ENCODE measurements at places on chromosomes 4 and X. TPM values are rescaled to one million over a fixed set of nuclear protein-coding genes. Genes with fewer than 3 reads are reported as not detected.

- DNase-seq: no peak
These were observed 1.5 kb downstream of the KLF8 start for GRCh38 chrX:56233682-56234081.

POF1B gene
- 0.21 TPM for total RNA-seq

GRCh38 chrX:93264261-93265002 is 408.9 kb downstream of the NAP1L3 start:
- no peak for DNase-seq

NEUROG2 gene
- 0.69 TPM for total RNA-seq

- DNase-seq: no peak
These were observed 5.7 kb downstream of the TRPC5OS start for GRCh38 chrX:111881715-111882114.

DNA sequence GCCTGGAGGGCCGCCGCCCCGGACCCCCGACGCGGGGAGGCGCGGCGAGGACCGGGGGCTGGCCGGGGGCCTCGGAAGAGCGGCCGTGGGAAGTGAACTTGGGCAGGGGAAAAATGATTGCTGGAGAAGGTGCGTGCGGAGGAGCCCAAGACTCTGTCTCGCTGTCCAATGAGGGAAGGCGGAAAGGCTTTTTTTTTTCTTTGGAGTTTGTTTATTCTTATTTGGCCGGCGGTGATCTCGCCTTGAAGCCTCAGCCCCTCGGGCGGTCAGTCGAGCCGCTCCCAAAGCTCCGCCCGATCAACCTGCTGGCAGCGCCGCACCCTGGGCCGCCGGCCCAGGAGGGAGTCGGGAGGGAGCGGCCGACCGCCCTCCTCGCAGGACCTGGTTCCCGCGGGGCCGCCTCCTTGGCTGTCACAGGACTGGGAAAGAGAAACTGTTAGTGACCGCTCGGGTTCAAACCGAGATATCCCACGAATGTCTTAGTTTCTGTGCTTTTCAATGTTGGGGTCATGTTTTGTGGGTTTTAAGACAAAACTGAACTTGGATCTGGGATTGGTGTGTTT is 2.5 kb downstream of the CPEB2 start:
- DNase-seq: no peak

DNA sequence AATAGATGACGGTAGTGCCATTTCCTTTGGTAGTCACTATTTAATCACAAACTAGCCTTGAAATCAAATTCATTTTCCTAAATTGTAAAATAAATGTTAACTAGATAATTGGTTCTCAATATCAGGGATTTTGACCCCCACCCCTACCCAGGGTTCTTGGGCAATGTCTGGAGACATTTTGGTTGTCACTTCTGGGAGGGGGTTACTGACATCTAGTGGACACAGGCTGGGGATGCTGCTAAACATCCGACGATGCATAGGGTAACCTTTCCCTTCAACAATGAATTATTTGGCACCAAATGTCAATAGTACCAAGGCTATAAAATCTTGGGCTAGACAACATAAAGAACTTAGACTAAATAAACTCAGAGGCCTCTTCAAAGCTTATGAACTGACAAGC is 285.8 kb upstream of the TRPC5 start:
- DNase-seq: peak; percentile 17

- no peak for DNase-seq
These were observed 212.4 kb upstream of the PACRGL start for GRCh38 chr4:20487852-20488251.

S100P gene
- not detected for total RNA-seq

DNA sequence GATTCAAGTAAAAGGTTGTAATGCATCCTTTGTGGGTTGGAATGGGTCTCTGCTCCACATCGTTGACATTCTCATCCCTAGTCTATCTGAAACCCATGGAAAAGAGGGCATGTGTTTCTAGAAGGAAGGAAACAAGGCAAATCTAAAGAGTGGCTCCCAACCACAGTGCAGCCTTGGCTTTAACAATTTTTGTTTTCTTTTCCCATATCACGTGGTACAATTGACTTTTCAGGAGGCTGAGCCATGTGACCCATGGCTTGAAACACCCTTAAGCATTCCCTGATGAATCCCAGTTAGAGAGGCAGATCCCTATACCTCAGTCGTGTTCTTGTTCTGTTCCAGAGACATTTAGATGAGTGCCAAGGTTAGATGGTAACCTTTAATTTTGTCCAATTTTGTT is 12.8 kb downstream of the DCUN1D4 start:
- peak; percentile 85 for DNase-seq

GRCh38 chrX:135099493-135099783 is 20.9 kb downstream of the ETDB start:
- no peak for DNase-seq

- no peak for DNase-seq
These were observed 79.2 kb downstream of the TMEM164 start for GRCh38 chrX:110082161-110082560.
